ENCODE measurements at places on chromosomes 2 and 18. TPM values are rescaled to one million over a fixed set of nuclear protein-coding genes. Genes with fewer than 3 reads are reported as not detected.

The DIPK1C gene
- not detected for total RNA-seq

GRCh38 chr2:160576054-160576499 lies 82.5 kb upstream of the RBMS1 start:
- no peak for DNase-seq

- no peak for DNase-seq
These were observed 470.2 kb downstream of the TXNL1 start for GRCh38 chr18:56168049-56168781.

The B3GNT7 gene
- total RNA-seq: not detected

DNA sequence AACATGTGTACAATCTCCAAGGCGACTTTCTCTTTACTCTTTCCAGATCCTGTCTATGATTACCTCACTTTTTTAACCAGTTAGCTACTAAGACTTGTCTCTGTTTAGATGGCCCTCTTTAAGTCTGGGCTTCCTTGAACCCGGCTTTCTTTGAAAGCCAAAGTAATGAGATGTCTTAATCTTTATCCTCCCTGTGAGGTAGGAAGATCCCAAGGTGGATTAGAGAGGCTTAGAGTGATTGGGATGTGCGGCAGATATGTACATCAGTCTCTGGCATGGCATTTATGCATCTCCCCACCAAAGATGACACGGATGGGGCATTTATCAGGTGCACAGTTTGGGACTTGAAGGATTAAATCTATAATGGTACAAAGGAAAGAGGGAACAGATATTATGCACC lies 186.3 kb downstream of the FSHR start:
- DNase-seq: no peak

The RRM2 gene
- 570 TPM for total RNA-seq

- DNase-seq: no peak
These were observed 144.3 kb upstream of the ZFP36L2 start for GRCh38 chr2:43370705-43371104.

The RAB1A gene
- 74.9 TPM for total RNA-seq

DNA sequence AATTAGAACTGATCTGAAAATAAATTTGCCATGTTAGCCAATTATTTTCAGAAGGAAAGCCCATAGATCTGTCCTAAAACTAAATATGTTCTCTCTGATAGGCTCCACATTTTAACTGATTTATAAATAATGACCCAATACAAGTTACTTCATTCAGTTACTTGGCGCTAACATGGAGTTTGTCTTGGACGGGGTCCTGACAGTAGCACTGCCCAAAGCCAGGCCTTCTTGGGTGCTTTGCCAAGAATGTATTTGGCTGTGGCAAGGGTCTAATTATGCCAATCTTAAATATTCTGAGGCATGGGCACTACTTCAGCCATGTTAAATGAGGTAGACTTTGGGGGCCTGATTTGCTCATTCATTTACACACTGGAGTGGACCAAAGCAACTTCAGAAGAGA lies 135.0 kb upstream of the PKDCC start:
- DNase-seq: no peak

DNA sequence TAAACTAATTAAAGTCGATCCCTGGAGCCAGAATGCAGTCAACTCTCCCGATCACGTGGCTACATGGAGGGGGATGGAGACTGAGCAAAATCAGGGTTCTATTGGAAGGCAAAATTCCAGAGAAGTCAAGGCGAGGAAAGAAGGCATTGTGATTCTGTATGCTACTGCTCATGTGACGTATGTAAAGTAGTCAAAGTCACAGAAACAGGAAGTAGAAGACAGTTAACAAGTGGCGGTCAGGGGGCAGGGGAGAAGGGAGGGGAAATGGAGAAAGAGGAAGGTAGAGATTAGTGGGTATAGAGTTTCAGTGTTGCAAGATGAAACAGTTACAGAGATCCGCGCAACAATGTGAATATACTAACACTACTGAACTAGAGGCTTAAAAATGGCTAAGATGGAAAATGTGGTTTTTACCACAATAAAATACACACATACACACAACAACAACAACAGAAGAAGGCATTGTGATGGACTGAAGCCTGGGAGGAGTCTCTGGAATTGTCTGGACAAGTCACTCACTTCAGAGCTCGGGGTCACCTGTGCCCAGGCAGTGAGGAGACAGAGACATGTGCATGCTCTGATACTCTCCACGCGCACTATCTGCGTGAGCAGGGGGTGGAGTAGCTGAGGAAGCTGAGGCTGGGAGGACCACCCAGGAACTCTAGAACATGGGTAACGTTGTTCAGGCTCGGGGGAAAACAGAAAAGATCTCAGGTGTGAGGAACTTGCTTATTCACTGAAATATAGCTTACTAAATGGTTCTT lies 89.9 kb upstream of the CDCA7 start:
- peak; percentile 29 for DNase-seq

DNA sequence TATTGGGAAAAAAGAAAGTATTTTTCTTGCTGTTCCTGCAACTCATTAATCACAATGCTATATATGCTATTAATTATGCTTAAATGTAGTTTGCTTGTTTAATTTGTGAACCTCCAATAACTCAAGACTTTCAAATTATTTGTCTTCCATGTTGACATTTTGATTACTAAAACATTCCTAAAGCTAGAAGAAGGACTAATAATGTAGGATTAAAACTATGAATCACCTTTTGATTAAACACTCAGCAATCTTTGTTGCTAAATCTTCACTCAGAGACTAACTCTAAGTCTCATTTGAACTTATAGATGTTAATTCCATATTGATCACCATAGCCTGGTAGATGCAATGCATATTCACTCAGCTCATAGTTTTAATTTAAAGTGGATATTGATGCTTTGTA lies 524.6 kb upstream of the ZEB2 start:
- no peak for DNase-seq

- DNase-seq: no peak
These were observed 47.6 kb downstream of the ALPK2 start for GRCh38 chr18:58581265-58581664.

DNA sequence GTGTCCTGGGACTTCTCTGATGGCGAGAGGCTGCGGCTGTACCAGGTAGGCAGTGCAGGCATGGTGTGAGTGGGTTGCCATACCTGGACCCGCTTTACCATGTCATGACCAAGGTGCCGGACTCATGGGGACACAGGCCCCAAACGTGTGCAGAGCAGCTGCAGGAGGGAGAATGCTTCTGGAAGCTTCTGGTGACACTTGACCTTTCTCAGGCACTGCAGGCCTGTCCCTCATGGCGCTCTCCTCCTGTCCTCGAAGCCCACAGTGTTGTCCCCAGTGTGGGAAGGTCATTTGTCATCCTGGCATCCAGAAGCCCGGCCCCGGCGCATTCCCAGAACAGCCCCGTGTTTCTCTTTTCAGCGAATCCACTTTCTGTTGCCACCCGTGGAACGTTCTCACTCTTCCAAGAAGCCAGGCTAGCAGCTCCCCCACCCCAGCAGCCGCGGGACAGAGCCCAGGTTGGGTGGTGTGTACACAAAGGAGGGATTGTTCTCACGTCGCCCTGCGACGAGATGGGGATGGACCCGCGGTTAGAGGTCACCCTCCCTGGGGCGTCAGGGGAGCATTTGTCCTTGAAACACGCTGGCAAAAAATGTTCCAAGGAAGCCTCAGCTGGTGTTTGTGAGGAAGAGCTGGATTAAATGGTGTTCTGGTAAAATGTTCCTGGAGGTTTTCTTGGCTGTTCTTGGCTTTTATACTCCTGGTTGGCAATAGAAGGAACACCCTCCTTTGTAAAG lies 43.7 kb downstream of the SH3BP4 start:
- DNase-seq: no peak

GRCh38 chr2:62404913-62405312 lies 101.1 kb downstream of the TMEM17 start:
- no peak for DNase-seq

- no peak for DNase-seq
These were observed 334.0 kb downstream of the TRIB2 start for GRCh38 chr2:13050764-13051163.

The COL3A1 gene
- not detected for total RNA-seq

- DNase-seq: no peak
These were observed 20.7 kb downstream of the ST8SIA3 start for GRCh38 chr18:57373017-57373416.

The IL36A gene
- total RNA-seq: not detected

- no peak for DNase-seq
These were observed 31.9 kb downstream of the NDUFA10 start for GRCh38 chr2:239993291-239993690.

The FEV gene
- total RNA-seq: not detected

DNA sequence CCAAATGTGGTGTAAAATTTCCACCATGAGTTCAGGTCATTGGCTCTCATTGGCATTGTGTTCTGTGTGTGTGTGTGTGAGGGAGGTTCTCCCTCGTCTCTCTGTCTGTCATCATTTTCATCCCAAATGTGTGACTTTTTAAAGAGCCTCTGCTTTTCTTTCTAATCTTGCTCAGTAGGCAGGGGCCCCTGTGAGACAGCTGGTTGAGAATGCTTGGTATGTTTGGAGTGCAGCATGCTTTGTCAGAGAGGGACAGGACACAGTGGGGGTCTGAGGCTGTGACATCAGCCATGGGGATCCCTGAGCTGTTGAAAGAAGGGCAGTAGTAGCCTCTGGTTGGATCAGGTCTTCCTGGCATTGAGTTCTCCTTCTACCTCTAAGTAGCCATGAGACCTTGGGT lies 10.6 kb downstream of the PTPRM start:
- DNase-seq: no peak

DNA sequence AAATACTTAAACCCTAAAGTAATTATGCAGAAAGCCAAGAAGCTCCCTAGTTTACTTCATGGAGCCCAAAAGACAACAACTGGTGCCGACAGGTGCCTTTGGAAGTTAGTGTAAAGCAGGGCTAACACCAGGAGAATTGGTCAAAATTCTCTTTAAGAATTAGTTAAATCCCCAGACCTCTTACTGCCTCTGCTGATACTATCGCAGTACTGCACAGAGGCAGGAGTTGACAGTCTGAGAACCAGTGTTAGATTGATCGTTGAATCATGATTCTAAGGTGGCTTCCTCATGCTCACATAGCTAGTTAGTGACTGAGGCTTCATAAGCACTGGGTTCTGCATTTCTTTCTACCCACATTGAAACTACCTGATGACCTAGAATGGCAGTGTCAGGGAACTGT lies 445.0 kb downstream of the XIRP2 start:
- DNase-seq: no peak

GRCh38 chr2:218701806-218702205 lies 8.8 kb upstream of the TTLL4 start:
- DNase-seq: no peak

The MBD2 gene
- total RNA-seq: 134 TPM

The SLC30A3 gene
- total RNA-seq: 0.45 TPM

DNA sequence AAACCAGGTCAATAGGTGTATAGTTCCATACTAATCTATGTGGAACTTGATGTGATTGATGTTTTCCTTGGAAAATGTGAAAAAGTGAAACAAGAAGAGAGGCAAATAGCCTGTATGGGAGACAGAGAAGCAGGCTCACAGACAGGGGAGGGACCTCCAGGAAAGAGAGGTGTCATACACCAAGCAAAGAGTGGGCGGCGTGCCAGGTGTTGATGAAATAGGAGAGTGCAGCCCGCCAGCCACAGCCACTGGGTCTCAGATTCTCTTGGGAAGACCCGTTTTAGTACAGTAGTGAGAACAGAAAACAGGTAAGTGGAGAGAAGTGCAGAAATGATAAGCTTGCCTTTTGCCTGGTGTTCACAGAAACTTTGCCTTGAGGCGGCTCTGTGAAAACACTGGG lies 301.9 kb downstream of the ZNF407 start:
- DNase-seq: no peak

GRCh38 chr18:22267697-22268096 lies 98.3 kb downstream of the GATA6 start:
- no peak for DNase-seq

The PPP1R7 gene
- total RNA-seq: 106 TPM

DNA sequence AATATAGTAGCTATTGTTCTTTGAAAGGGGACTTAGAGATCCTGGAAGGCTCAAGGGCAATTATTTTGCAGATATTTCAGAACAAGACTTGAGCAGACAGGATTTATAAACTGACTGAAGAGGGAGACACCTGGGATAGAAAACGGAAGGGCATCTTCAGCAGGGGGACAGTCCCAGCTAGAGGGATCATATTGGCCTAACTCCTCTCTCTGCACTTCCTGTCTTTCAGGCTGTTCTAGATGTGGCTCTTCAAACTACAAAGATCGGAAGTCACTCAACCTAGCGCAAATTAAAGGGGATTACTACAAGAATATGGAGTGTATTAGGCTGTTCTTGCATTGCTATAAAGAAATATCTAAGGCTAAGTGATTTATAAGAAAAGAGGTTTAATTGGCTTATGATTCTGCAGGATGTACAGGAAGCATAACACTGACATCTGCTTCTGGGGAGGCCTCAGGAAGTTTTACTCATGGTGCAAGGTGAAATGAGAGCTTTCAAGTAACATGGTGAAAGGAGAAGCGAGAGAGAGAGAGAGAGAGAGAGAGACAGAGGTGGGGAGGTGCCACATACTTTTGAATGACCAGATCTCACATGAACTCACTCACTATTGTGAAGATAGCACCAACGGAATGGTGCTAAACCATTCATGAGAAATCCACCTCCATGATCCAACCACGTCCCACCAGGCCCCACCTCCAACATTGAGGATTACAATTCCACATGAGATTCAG lies 5.3 kb upstream of the CTIF start:
- DNase-seq: no peak

DNA sequence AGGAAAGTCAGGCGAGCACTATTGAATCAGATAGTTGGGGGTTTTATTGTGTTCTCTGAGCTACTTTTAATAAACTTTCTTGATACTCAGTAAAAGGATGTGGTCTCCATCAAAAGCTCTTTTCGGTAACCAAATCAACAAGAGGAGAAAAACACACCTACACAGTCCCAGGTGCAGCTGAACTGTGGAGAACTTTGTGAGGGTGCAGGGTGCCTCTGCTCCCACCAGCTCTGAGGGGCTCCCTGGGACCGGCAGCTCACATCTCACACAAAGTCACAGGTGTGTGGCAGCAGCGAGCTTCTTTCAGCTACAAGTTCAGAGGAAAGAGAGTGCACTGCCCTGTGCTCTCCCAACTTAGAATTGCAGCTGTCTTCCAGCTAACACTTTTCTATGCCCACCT lies 650.4 kb downstream of the RNF144A start:
- peak; percentile 31 for DNase-seq

GRCh38 chr2:31275976-31276375 lies 42.0 kb downstream of the EHD3 start:
- no peak for DNase-seq

- no peak for DNase-seq
These were observed 223.9 kb upstream of the CWC22 start for GRCh38 chr2:180231015-180231414.

- DNase-seq: no peak
These were observed 26.8 kb downstream of the PKDCC start for GRCh38 chr2:42074661-42075060.

- no peak for DNase-seq
These were observed 100.7 kb upstream of the FOSL2 start for GRCh38 chr2:28291811-28292440.

GRCh38 chr2:95021847-95022246 lies 3.7 kb upstream of the MAL start:
- DNase-seq: no peak

GRCh38 chr18:68301441-68301840 lies 413.5 kb downstream of the TMX3 start:
- DNase-seq: no peak

All from activated CD4-positive, alpha-beta memory T cell treated with anti-CD3 and anti-CD28 coated beads, Interleukin-2, amount 10 ng/mL, durations not matched to agents 7 days and 5 days (primary cell).